ENCODE measurements at places on chromosomes 1 and 21.

GRCh38 chr1:152347116-152347728 lies 12.6 kb downstream of the FLG2 start:
- peak; percentile 3 for DNase-seq

DNA sequence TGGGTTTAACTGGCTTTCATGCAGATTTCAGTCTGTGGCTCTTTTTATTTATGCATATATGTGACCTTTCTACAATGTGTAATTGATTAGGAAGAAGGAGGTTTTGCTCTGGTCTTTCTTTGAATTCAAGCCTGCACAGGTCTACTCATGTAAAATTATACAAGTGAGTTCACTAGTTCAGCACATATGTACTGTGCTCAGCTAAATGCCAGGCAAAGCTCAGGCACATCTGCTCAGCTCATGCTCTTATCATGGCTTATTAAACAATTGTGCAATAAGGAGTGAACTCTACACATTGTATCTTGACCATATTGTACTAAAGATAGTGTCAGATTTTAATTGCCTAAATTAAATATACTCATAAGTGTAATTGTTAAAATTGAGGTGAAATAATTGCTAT lies 378.4 kb downstream of the ADGRL2 start:
- no peak for DNase-seq

DNA sequence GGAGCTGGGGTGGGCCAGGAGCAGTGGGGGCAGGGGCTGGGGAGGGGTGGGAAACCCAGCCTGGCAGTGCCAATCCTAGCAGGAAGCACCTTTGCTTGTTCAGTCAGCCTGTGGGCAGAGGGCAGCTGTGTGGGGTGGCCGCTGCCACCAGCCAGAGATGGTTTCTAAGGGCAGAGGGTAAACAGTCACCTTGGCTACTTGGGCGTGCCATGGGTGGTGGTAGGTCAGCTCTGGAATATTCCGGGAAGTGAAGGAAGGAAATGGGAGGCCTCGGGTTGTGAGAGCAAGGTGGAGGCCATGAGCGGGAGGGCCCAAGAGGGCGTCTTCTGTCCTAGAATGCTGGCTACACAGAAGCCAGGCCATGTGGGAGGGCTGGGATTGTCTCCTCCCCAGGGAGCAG lies 20.7 kb upstream of the WNT4 start:
- no peak for DNase-seq

- DNase-seq = no peak
These were observed 1.4 kb downstream of the LRRC7 start for GRCh38 chr1:69569175-69569541.

- no peak for DNase-seq
These were observed 37.3 kb upstream of the KHDRBS1 start for GRCh38 chr1:31976401-31976800.

- DNase-seq = no peak
These were observed 28.4 kb downstream of the EGLN1 start for GRCh38 chr1:231393668-231394067.

- DNase-seq = no peak
These were observed 32.7 kb upstream of the MTR start for GRCh38 chr1:236762410-236762809.

DNA sequence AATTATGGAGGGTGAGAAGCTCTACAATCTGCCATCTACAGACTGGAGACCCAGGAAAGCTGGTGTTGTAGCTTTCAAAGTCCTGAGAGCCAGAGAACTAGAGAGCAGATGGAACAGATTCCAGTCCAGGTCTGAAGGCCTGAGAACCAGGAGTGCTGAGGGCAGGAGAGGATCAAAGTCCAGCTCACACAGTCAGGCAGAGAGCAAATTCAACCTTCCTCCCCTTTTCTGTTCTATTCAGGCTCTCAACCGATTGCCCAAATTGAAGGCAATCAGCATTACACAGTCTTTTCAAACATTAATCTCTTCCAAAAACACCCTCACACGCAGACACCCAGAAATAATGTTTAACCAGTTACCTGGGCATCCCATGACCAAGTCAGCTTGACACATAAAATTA lies 2.5 kb upstream of the TMPRSS2 start:
- no peak for DNase-seq

GRCh38 chr1:31674626-31675025 lies 29.2 kb downstream of the COL16A1 start:
- no peak for DNase-seq

DNA sequence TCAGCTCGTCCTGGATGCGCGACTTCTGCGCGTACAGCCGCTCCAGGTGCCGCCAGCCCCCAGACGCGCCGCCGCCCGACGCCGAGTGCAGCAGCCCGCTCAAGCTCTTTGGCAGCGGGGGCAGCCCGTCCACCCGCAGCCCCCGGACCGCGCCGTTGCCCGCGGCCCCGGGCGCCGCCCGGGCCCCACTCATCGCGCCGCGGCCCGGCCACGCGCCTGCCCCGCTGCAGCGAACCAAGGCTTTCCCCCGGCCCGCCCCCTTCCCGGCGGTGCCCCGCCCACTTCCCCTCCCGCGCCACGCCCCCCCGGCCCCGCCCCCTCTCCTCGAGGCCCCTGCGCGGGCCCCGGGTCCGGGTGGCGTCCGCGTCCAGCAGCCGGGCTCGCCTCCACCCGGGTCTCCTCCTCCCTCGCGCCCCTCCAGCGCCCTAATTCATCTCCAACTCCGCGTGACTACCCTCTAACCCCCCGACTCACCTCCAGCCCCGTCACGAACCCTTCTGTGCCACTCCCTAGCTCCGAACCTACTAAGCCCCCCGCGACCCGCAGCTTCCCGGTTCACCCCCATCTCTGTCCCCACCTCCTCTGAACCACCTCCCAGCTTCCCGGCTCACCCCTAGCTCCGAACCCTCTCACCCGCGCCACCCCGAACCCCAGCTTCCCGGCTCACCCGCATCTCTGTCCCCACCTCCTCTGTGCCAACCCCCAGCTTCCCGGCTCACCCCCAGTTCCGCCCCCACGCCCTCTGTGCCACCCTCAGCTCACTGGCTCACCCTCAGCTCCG lies at the start of gene FAM89A:
Gene FAM89A, minus strand, starts transcription at position 236 of the 781 bp plus-strand sequence. Its CDS starts 43 bp downstream, at position 193.
- DNase-seq = no peak

DNA sequence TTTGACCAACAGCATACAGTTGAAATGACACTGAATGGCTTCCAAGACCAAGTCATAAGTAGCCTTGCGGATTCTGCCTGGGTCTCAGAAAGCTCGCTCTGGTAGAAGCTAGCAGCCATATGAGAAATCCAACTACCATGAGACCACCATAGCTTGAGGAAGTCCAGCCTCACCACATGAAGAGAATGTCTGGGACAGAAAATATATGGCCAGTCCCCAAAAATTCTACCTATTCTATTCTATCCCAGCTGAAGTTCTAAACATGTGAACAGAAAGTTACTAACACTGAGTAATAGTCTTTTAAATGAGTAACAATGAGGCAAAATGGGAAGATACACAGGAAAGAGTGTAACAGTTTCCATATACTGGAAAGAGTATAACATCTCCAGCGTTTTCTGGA lies 9.0 kb downstream of the FMO5 start:
- DNase-seq = no peak

- peak; percentile 15 for DNase-seq
These were observed 111.4 kb upstream of the BMP8A start for GRCh38 chr1:39380036-39380435.

DNA sequence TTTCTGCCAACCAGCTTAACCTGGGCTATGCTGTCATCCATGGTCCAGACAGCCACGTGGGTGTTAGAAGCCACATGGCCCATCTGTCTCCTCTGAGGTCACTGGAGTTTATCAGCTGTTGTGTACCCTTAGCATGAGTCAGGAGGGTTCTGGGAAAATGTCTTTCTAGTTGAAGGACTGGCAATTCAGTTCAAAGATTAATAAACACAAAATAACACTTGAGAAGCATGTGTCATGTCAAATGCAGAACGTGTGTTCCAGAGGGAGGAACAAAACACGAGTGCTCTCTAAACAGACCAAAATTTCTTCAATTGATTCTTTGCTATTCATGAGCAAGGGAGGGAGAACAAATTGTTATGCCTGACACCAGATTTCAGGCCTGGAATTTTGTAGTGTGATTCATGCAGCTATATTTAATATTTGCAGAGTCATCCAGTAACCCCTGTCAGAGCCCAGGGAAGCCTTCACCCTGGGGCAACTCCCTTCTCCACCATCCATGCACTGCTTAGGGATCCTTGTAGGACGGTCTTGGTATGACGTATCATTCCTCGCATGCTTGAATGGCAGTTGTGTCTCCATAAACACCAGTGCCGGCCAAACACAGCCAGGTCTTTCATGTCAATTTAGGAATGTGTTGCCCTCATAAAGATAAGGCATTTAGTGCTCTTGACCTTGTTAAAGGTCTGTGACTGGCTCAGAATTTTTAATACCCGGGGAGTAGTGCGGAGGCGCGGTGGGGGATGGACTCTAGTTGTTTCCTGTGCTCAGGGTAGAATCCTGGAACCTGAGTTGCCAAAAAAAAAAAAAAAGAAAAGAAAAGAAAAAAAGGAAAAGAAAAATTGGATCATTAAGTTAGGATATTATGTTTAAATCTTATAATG lies 27.7 kb upstream of the DYRK1A start:
- DNase-seq = peak; percentile 66

- DNase-seq = no peak
These were observed 107.9 kb upstream of the RAB4A start for GRCh38 chr1:229162825-229163515.

DNA sequence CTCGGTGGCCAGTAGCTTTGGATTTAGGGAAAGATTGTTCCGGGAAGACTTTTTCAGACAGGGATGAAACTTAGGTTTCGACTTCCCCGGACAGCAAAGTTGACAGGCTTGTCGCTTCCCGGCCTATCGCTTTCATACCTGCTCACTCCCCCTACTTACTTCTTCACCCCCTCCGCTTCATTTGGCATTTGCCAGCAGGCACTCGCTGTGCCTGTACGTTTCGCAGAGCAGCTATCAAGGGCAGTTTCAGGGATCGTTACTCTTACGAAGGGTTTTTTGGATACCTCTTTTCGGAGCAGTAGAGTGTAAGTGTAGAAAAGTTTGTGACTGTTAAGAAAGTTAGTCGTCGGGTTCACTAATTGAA lies 393 bp downstream of the BLZF1 start:
- DNase-seq = no peak

- DNase-seq = no peak
These were observed 15.5 kb downstream of the CNIH3 start for GRCh38 chr1:224631462-224632115.

- no peak for DNase-seq
These were observed 14.7 kb downstream of the MDM4 start for GRCh38 chr1:204530932-204531331.

DNA sequence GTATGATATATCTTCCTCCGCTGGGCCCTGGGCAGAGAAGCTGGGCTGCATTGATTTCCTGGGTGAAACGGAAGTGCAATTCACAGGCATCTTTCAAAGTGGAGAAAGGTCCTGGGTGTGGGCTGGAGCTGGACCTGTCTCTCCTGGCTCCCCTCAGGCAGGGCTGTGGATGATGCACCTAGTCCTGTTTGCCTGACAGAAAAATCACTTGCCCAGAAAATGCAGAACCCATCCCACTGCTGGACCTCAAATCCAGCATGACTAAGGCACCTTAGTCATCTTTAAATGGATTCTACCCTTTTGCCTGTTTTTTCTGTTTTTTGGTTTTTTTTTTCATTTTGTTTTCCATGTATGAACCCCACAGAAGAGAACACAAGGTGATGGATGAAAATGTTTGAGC lies 49.7 kb downstream of the MYSM1 start:
- no peak for DNase-seq

- DNase-seq = no peak
These were observed 7.2 kb downstream of the INTS3 start for GRCh38 chr1:153735090-153735420.

DNA sequence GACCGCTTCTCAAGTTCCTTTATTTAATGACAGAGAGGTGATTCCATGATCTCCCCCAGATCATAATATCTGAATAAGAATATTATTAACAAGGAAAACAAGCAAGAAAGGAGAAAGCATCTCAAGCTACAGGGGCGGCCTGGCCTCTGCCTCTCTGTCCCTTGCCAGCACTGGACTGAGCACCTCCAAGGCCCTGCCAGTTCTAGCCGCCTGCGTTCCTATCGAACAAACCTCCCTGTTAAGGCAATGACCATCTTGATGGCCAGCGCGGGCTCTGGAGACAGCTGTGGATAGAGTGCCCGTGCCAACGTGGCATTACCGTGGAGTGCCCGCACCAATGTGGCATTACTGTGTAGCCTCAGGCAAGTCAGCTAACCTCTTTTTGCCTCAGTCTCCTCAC lies 84.8 kb downstream of the NPHP4 start:
- no peak for DNase-seq

DNA sequence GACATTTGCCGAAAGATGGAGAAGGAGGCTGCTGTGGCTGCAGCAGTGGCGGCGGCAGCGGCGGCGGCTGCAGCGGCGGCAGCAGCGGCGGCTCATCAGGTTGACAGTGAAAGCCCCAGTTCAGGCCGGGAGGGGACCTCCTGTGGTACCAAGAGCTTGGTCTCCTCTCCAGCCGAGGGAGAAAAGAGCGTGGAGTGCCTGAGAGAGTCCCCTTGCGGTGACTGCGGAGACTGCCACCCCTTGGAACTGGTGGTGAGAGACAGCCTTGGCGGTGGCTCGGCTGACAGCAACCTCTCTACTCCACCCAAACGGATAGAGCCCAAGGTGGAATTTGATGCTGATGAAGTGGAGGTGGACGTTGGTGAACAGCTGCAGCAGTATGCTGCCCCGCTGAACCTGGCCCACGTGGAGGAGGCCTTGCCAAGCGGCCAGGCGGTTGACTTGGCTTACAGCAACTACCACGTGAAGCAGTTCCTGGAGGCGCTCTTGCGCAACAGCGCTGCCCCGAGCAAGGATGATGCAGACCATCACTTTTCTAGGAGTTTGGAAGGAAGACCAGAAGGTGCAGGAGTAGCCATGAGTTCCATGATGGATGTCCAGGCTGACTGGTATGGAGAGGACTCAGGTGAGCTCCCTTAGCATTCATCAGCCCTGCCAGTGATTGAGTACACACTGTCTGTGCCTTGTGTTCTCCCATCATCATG lies 6.3 kb downstream of the ZBTB8B start:
- no peak for DNase-seq

DNA sequence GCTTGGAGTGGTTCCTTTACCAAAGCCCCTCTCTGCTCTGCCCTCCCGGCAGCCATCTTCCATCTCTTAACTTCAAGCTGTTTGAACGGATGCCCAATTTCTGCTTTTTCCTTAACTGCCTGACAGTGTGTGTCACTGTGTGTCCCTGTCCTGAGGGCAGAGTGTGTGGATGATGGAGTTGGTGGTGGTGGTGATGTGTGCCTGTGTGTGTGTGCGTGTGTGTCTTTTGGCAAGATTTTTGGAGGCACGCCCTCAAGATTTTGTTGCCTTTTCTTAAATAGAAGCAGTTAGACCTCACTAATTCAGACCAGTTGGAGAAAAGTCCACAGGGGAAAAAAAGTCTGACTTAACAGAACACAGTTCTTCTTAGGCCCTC lies 30.3 kb downstream of the SERTAD4 start:
- DNase-seq = no peak

Data from pulmonary artery endothelial cell (primary cell).